Hematopoietic multipotent progenitor cell treated with erythropoietin and hydrocortisone succinate and interleukin-3 and kit ligand, for 15 days (in vitro differentiated cells): ENCODE measurements at places on chromosomes 13 and 19.

- no peak for DNase-seq
These were observed 8.6 kb downstream of the CALM3 start for GRCh38 chr19:46609511-46610412.

- peak; percentile 39 for DNase-seq
These were observed 16.2 kb upstream of the AP1M2 start for GRCh38 chr19:10603084-10603872.

DNA sequence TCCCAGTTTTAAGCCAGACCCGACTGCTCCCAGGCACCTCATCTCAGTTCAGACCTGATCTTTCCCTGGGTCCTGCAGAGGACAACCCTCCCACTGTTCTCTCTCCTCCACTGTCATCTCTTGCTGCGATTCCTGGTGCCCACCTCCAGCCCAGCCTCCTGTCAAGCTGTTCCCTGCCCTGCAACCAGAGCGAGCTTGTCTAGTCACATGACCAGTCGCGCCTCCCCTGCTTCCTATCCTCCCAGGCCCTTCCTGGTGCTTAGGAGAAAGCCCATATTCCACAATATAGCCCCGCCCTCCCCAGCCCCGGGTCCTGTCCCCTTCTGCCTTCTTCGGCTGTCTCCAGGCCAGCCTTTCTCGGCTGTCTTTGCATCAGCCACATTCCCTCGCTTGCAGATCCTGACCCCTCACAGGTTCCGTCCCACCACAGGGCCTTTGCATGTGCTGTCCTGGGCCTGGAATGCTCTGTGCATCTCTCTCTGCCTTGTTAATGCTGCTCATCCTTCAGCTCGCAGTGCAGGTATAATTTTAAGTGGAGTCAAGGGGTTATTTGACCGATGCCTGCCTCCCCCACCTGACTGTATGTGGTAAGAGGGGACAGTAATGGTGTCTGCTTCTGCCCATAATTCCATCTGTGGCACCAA lies 88.8 kb downstream of the IER2 start:
- DNase-seq: no peak

DNA sequence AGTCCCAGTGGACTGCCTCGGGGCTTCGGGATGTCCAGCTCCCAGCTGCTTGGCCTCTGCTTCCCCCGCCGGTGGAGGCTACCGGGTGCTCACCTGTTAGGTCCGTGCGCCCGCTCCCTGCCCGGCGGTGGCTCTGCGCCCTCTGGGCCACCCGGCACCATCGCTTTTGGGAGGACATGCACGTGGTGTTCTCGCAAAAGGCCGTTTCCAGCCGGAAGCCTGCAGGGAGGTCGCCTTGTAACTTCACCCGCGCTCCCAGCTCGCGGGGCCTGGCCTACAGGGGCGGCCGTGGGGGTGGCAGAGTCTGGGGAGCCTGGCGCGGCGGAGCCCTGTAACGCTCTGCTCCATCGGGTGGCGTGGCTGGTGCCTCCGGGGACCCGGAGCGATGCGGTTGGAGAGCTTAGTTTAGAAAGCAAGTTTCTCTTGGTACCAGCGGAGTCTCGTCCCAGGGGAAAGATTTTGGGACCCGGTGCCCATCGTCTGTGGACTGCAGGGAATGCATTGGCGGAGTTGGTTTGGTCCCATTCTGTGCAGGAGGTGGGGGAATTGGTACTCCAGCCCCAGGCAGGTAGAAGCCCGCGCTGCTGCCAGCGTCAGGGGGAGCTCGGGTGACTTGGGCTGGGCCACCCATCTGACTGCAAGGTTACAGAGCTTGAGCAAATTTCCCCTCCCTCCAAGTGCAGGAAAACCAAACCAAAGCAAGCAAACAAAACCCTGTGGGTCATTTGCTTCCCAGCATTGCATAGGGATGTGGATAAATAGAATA lies 673 bp downstream of the SPATA13 start:
- DNase-seq: no peak

- DNase-seq: no peak
These were observed 16.7 kb downstream of the TICAM1 start for GRCh38 chr19:4814625-4815425.

GRCh38 chr19:29564574-29565005 lies 38.8 kb downstream of the VSTM2B start:
- DNase-seq: no peak

GRCh38 chr19:45753548-45753947 lies 15.5 kb downstream of the SIX5 start:
- DNase-seq: no peak

DNA sequence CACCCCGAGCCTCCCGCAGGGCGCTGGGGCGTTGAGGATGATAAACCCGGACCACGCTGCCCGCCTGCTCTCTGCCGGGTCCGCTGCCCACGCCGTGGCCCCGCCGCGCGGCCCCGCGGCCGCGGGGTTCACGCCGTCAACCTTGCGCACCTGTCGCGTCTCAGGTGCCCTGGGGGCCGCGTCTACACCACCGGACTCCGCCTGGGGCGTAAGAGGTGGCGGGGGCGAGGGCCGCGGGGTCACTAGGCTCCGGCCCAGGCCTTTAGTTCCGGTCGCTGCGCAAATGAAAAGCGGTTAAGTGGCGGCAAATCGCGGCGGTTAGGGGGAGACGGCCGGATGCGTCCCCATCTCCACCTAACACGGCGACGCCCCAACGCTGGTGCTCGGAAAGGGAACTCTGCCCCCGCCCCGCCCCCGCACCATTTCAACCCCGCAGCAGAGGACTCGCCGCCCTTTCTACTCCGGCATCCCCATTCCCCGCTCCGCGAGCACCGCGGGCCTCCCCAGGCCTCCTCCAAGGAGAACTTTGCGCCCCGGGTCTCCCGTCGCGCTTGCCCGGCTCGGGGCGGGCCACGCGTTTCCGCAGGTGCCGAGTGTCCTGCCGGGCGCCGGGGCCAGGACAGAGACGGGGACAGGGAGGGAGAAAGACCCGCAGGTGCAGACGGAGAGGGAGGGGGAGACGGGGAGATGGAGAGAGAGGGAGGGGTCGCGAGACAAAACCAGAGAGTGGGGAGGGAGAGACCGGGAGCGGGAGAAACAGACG lies 4.3 kb downstream of the ONECUT3 start:
- no peak for DNase-seq

DNA sequence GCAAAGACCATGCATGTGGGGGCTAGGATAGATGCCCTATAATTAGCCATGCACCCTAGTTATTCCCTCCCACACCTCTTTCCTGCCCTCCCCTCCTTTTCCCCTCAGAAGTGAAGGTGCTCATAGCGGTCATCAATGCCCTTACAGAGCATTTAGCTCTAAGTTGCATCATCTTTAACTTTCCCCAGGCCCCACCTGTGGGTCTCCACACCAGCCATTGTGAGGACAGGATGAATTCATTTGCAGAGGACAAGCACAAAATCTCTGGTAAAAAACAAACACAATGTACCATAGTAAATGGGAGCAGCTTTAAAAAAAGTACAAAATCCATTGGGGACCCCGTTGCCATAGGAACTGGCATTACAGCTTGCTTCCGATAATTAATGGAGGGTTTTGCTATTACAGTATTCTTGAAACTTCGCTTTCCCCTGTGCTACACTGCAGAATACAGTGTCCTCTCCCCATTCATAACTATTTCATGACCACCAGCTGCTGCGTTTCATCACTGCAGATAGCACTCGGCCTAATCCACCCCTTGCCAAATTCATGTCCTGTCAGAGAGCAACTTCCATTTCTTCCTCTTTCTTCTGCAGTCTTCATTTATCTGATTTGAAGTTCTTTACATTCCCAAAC lies 110.5 kb downstream of the ZDHHC20 start:
- no peak for DNase-seq

DNA sequence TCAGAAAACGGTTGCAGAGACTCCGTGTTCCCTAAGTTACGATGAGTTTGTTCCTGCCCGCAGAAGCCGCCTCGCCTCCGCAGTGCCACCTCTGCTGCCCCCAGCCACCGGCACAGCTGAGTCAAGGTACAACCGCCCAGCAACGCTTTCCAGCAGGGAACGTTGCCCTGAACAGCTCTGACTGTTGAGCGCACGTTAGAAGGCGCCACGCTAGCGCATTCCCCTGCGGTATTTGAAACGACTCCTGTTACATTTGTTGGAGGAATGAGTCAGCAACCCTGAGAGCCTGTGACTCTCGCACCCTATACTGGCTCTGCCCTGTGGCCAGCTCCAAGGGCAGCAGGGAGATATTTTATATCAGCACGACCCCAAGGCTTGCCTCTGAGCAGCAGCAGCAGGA lies 302.8 kb downstream of the TEX29 start:
- no peak for DNase-seq

DNA sequence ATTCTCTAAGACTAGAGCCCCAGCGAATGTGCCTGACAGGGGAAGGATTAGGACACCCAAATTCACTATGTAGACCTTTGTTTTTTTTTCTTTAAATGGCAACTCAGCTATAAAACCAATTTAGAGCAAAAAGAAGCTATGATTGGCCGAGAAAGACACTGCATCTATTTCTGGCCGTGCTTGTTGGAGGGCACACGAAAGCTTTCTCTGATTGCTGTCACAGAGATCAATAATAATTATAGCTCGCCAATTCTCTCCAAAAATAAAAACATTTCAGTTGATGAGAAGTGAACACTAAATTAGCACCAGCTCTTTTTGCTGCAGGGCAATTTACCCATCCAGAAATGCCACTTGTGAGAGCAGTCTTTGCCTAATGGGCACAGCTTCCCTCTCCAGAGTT lies 31.2 kb downstream of the CBY2 start:
- DNase-seq: no peak

DNA sequence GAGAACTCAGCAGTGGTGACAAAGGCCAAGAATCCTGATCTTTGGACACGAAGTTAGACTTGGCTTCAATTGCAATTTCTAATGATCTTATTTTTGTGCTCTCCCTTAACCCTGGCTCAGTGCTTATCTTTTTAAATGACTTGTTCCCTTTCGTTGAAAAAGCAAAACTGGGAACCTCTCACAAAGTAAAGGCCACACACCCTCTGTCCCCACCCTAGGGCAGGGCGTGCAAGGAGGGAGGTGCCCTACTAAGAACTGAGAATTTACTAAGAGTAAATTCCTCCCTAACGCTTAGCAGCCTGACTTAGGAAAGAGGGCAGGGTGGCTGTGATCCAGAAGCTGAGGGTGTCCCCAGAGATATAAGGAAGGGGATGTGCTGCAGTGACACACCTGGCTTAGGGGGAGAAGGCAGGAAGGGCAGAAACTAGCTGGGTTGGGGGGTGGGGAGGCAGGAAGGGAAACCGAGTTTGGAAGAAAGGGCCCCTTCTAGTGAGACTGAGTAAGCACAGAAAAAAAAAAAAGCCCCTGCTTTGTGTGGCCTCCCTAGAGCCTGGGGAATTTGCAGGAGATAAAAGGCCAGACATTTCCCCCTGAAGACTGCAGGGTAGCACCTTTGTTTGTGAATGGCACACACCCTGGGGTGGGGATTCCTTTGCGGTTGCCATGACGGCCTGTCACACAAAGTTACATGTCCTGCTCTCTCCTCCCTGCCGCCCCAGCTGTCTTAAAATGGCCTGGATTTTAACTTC lies 435.1 kb downstream of the EFNB2 start:
- no peak for DNase-seq

- DNase-seq: no peak
These were observed 13.7 kb downstream of the UBE2L5 start for GRCh38 chr13:30435911-30436451.

DNA sequence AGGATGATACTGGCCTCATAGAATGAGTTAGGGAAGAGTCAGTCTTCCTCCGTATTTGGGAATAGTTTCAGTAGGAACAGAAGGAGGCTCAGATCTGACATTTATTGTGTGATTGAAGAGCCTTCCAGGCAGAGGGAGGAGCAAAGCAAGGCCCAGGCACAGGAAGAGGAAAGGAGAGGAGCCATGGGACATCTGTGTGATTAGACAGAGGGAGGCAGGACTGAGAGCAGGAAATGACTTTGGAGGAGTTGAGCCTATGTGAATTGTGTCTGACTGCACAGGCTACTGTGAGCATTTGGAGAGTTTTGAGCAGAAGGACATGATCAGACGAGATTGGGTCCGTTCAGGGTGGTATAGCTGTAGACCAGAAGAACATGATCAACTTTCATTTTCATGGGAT lies 8.5 kb downstream of the SIGLEC7 start:
- DNase-seq: no peak

GRCh38 chr13:42405665-42406390 lies 133.9 kb downstream of the AKAP11 start:
- DNase-seq: no peak

DNA sequence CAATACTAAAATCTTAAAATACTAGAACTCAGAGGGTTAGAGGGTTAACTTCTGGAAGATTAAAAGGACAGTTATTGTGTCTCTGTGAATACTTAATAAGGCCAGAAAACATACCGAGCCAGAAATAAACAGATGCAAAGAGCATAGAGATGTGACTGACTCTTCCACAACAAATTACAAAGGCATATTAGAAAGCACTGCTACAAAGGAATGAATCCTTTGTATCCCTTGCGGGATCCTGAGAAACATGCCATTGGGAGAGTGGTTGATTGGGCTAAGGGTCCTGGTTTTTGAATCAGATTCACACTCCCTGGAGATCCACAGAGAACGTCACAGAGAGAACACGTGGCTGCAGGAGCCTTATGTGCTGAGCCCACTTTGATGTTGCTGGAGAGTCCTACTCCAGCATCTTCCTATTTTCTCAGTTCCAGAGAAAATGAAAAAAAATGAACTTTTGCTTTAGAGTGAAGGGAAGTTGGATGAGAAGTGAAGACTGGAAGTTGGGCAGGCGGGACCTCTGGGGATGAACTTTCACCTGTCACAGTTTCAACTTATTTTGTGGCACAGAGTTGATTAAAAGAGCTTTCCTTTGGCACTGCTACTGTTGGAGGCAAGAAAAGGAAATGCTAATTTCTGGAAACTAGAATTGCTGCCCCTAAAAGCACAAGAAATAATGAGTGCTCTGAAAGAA lies 309.9 kb downstream of the DCT start:
- DNase-seq: no peak

GRCh38 chr13:89150362-89150761 lies 1479.2 kb downstream of the SLITRK5 start:
- DNase-seq: no peak
